ENCODE measurements at places on chromosomes 2 and 18.

DNA sequence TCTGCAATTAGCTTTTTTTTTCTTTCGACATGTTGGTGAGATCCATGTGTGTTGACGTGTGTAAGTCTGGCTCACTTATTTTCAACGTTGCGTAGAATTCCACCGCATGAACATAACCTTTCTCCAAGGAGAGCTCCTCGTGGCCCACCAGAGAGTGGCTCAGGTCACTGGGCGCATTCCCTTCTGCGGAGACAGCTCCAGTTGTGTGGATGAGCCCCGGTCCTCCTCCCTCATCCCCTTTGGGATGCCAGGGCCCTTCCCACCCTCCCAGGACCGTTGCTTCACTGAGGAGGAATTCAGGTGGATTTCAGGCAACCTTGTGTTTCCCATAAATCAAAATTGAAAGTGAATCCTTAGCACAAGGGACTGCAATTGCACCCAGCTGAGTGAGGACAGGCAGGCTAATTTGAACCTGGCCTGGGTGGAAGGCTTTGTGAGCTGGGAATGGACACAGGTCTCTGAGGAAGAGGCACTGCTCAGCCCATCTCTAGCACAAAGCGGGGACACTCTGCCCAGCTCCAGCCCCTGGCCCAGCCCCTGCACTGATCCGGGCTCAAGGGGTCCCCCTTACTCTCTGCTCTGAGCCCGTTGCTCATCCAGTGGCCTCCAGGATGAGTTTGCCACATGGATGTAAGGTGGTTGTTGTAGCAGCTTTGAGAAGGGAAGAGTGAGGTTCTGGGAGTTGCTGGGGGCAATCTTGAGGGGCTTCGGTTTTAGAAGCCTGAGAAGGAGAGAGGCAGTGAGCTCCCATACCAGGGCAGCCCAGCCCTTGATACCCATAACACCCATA is 57.8 kb upstream of the HAAO start:
- DNase-seq: no peak

DNA sequence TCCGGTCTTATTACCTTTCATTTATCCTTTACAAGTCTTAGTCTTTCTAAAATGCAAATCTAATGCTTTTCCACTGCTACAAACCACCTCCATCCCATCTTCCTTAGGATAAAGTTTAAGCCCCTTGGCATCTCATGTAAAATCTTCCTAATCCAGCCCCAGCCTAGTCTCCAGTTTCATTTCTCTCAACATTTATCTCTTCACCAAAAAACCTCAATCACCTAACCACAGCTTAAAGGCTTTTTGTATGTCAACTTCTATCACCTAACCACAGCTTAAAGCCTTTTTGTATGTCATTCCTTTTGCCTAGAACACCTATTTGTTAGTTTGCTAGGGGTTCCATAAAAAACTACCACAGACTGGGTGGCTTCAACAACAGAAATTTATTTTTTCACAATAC is 4.2 kb downstream of the TRAK2 start:
- DNase-seq: peak; percentile 70

- no peak for DNase-seq
These were observed 273.2 kb upstream of the RGPD4 start for GRCh38 chr2:107553539-107553938.

DNA sequence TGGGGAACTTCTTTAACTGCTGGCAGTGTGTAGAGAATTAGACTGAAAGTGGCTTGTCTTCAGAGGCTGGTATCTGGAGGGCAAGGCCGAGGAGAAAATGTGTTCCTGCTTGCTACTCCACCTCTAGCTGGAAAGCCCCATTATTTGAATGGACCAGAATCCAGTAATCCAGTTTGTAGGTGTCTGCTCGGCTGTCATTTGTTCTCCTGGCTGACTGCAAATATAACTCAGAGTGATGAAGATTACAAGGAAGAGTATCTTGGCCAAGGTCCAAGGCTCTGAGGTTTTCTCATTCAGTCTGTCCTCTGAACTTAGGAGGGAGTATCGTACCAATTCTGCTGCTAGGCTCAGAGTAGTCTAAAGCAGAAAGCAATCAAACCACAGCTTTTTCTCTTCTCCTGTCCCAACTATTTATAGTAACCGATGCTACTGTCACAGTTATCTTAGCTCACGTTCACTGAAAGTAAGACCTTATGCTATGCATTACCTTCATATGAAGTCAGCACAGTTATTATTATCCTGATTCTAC is 228.6 kb downstream of the SETBP1 start:
- peak; percentile 55 for DNase-seq

DNA sequence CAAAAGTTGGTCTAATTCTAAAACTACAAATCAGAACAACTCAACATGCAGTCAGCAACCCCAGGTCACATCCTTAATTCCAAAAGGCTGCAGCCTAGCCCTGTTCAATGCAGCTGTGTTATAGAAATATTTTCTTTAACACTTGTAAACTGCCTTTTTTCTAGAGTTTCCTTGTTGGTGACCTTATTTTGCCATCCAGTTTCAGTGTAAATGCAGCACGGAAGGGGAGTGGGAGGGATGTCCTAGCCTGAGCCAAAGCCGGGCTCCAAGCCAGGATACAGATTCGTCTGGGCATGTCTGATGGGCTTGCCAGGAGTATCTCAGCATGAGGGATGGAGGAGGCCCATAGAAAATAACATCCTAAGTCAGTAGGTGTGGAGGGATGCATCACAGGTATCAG is 17.7 kb upstream of the SP3 start:
- no peak for DNase-seq

- DNase-seq: no peak
These were observed 130.3 kb upstream of the CCDC68 start for GRCh38 chr18:55089610-55090009.

- no peak for DNase-seq
These were observed 180.8 kb downstream of the VAPA start for GRCh38 chr18:10094655-10095054.

GRCh38 chr2:156903335-156903734 is 354.2 kb upstream of the GALNT5 start:
- peak; percentile 30 for DNase-seq

GRCh38 chr2:27494284-27494943 is 586 bp downstream of the FNDC4 start:
- no peak for DNase-seq

DNA sequence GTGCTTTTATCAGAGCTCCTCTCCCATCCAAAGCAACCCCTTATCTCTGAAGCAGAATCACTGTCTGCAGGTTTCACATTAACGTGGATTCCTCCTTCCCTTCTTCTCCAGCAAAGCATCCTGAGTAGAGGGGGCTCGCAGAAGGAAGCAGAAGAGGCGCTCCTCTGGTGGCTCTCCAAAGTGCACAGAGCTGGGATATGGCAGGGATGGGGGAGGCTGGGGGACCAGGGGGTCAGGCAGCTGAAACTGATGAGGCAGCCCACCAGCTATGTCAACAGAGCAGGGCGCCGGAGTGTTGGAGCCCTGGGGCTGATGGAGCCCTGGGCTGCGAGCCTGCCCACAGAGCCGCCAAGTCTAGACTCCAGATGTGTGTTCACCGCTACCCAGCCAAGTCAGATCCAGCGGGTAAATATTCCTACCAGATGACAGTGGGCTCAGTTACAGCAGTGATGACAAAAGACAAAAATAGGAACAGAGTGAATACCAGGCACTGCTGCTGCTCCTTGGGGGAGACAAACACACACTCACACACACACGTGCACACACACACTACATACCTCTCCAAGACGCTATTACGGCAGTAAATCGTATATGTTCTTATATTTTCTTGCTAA is 678.3 kb upstream of the ID2 start:
- DNase-seq: peak; percentile 42

DNA sequence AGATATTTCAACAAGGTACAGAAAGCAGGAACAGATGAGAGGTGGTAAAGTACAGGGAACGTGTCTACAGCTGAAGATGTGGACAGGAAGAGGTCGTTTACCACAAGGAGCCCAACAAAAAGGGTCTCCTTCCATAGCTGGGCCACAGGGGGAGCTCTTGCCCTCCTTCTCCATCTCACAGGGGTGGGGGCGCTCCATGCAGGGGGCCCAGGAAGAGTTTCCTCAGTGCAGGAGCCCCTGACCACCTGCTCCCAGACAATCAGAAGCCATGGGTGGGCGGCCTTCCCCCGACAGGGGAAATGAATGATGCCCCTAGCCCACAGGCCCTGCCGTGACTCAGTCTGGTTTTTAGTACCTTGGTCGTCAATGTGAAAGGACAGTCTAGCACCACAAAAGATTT is 163.6 kb upstream of the ZNF516 start:
- no peak for DNase-seq

GRCh38 chr2:199847181-199847864 is 3.7 kb downstream of the FTCDNL1 start:
- DNase-seq: no peak

- DNase-seq: peak; percentile 21
These were observed 227.7 kb downstream of the RPIA start for GRCh38 chr2:88919087-88919738.

- no peak for DNase-seq
These were observed 267.1 kb downstream of the PRKCE start for GRCh38 chr2:45918463-45919159.

- no peak for DNase-seq
These were observed 115.1 kb downstream of the GYPC start for GRCh38 chr2:126771094-126771493.

DNA sequence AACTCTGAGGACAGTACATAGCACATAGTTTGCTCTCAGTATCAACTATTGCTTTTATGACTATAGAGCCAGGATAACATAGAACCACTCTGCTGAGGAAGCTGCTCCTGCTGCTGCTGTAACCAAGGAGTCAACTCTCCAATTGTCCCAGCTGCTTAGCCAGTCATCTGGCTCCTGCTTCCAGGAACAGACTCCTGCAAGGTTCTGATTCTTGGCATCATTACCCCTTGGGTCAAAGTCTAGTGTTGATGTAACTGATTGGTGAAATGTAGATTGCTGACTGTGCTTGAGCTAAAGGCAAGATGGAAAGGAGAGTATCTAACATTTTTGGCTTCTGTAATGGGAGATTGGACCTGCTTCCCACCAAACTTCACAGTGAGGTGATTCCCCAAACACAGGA is 261.9 kb upstream of the FSHR start:
- DNase-seq: no peak

DNA sequence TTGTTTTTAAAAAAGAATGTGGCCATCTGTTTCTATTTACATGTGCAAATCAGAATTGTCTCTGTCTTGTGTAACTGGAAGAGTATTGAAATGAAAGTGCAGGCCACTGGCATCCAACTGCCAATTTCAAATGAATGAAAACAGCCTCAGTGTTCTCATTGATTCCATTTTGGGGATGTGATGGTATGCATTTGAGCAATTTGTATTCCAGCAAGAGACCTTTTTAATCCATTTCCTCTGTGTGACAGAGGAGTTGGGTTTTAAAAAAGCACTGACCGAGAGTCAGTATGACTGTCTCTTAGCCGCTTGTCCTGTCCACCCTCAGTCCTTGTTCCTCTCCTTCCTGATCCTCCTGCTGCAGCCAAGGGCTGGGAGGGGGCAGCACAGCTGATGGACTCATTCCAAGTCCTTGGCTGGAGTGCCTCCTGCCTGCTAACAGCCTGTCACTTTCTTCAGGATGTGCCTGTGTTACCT is 50.0 kb downstream of the ASAP2 start:
- DNase-seq: no peak

DNA sequence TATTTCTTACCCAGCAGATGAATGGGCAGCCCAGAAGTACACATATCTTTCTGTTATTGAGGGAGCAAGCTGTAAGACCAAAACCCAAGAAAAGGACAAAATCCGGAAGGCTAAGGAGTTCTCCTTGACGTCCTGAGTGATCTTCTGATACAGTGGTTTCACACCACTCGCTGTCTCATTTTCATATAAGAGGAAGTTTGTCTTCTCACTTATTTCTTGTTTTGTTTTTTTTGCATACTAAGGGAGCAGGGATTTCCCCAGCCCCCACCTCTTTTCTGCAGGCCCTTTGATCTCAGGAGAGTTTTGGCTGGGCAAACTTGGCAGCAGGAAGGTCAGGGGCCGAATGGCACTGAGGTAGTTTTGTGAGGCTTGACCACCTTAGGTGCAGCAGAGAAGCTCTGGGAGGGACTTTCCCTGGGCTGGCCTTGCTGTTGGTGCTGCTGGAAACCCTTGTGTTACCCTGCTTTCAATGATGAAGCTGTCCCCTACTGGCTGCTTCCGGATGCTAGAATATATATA is 13.3 kb downstream of the CHRNA1 start:
- peak; percentile 19 for DNase-seq

DNA sequence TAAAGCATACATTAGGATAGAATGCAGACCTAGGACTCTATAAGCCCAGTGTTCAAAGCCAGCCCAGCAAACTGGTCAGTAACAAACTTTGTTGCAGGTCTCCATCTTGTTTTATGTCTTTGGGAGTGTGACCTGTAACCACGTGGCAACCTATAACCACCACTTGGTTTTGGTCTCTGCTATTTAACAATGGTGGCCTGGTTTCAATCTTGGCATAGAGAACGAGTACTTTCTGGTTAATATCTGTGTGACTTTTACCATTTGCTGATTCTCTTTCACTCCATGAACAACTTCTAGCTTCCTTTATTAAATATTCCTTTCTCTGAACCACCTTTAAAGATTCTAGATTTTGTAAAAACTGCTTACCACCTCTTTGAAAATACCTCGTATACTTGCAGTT is 118.5 kb downstream of the KCNS3 start:
- no peak for DNase-seq

DNA sequence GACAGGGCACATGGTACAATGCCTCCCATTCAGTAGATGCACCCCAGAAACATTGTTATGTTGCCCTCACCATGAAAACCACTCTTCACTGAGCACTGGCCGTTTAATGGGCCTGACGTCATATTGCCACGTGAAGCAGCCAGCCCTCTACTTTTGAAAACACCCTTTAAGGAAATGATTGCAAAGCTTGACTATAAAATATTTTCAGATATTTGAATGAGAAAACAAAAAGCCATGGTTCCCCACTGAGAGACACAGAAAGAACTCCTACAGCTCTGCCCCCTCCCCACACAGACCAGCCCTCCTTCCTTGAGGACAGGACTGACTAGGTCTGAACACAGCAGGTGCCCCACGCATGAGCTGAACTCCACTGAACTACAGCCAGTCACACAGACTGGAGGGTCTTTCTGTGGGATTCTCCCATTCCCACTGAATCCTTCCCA is 349.1 kb downstream of the ANAPC1 start:
- peak; percentile 41 for DNase-seq

- no peak for DNase-seq
These were observed 36.0 kb downstream of the KIF1A start for GRCh38 chr2:240783819-240784621.

DNA sequence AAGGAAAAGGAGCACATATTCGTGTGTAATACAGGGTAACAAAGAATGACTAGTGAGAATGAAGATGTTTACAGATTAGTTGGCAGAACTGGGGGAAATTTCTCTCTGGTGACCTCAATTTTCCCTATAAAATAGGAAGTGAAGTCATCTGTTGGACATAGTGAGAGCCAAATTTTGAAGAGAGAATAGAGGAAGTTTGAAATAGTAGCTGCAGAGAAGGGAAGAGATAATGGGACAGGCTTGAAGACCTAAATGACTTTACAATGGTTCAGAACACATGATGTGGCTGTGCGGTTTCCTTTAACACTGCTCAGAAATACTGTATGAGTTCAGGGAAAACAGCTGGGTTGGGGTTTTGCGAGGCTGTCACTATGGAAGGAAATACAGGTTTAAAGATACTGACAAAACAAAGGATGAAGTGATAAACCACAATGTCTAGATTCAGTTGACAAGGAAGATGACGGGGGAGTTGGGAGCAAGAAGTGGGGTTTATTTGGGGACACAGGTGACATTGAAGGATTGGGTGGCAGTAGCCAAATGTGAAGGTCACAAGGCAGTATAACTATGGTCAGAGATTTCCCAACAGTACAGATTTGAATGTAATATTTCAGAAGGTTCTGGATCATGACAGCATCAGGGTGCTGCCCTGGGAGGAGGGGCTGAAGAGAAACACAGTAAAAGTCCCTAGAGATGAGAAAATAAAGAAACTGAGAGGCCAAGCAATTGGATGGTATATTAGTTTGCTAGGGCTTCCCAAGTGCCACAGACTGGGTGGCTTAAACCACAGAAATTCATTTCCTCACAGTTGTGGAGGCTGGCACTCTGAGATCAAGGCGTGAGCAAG is 82.6 kb upstream of the TANK start:
- peak; percentile 92 for DNase-seq

Measured in OCI-M1 (cell line).